ENCODE measurements at places on chromosomes 13 and 19.
A peak's percentile ranks its signal among the peaks of the same experiment; 100 is the strongest.

- no peak for DNase-seq
These were observed 119.6 kb downstream of the PRR20E start for GRCh38 chr13:57286511-57287098.

- no peak for DNase-seq
These were observed 213.3 kb downstream of the POSTN start for GRCh38 chr13:37385248-37385647.

GRCh38 chr19:3897936-3898335 lies 17.5 kb downstream of the ATCAY start:
- DNase-seq, result peak; percentile 31

DNA sequence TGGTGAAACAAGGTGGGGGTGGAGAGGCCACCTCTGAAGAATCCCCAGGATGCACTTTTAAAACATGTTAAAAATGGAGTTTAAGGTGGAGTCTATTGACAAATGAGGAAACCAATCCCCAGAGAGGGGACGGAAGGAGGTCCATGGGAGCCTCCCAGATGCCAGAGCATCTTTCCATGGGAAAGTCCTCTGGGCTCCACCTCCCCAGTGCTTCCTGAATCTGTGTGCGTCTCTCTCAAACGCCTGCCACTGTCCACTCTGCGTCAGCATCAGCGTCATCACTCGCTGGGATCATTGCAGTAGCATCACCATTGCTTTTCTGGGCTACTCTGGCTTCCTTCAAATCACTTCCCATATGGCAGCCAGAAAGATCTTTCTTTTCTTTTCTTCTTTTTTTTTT lies 6.2 kb downstream of the GPR4 start:
- DNase-seq, result no peak

GRCh38 chr13:103859952-103860351 lies 793.7 kb upstream of the SLC10A2 start:
- DNase-seq, result no peak

DNA sequence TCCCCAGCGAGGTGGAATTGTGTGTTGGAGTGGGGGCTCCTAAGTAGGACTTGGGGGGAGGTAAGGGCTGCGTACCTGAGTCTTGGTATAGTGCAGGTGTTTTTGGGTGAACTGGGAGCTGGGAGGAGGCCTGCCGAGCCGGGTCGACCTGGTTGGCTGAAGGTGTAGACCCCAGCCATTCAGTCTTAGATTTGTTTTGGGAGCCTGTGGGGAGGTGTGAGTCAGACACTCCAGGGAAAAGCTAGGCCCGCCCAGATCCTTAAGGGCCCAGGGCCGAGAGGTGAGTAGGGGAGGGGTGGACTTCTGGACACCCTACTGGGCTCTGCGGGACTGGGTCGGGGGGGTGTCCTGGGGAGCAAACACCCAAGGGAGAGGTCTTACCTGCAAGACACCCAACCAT lies 935 bp downstream of the CRB3 start:
- no peak for DNase-seq

- DNase-seq, result no peak
These were observed 42.8 kb downstream of the GAS6 start for GRCh38 chr13:113820813-113821651.

Data from naive thymus-derived CD8-positive, alpha-beta T cell (primary cell).